Activated T-cell treated with anti-CD3 and anti-CD28 coated beads for 1 hour (primary cell): ENCODE measurements at places on chromosomes 13 and 19.

- no peak for DNase-seq
Observed at GRCh38 chr19:13094771-13095392, 7.8 kb downstream of the LYL1 start.

GRCh38 chr13:60435762-60436374 lies 38.8 kb downstream of the TDRD3 start:
- no peak for DNase-seq

- no peak for DNase-seq
Observed at GRCh38 chr13:39100996-39101738, 62.9 kb downstream of the NHLRC3 start.

- no peak for DNase-seq
Observed at GRCh38 chr13:48527955-48528354, 4.9 kb downstream of the RCBTB2 start.

DNA sequence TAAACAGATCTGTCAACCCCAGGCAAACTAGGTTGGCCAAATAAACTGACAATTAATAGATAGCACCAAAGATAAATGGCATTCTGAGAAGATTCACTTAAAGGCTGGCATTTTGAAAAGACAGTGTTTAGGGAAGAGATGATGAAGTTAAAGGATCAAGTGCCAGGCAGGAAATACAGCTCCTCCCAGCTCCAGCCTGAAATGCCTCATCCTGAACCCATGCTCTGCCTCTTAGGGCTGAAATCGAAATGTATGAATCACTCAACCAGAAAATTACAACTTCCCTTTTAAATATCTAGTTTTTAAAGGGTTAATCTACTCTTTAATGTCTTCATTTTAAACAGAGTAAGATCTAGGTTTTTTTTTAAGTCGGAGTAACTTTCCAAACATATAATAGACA lies 171.2 kb upstream of the UBL3 start:
- DNase-seq = no peak

GRCh38 chr13:48656608-48657007 lies 2.9 kb downstream of the CYSLTR2 start:
- DNase-seq = no peak

DNA sequence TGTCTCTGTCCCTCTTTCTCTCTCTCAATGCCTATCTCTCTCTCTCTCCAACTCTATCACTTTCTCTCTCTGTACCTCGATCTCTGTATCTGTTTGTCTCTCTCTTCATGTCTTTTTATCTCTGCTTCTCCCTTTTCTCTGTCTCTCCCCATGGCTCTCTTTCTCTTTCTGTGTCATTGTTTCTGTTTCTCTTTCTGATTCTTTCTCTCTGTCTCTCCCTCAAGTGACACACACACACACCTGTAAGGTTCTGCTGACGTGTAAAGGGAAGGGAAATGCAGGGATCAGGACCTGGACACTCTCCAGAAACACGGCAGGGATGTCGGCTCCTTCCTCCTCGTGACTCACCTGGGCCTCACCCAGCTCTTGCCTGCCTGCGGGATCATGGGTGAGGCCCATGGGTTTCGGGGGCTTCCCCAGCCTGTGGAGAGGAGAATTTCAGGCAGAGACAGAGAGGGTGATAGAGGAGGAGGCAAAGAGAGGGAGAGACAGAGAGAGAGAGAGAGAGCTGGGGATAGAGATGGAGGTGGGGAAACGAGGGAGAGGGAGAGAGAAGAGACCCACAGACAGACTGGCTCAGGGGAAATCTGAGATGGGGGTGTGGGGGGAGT lies 5.4 kb upstream of the PLAUR start:
- no peak for DNase-seq

DNA sequence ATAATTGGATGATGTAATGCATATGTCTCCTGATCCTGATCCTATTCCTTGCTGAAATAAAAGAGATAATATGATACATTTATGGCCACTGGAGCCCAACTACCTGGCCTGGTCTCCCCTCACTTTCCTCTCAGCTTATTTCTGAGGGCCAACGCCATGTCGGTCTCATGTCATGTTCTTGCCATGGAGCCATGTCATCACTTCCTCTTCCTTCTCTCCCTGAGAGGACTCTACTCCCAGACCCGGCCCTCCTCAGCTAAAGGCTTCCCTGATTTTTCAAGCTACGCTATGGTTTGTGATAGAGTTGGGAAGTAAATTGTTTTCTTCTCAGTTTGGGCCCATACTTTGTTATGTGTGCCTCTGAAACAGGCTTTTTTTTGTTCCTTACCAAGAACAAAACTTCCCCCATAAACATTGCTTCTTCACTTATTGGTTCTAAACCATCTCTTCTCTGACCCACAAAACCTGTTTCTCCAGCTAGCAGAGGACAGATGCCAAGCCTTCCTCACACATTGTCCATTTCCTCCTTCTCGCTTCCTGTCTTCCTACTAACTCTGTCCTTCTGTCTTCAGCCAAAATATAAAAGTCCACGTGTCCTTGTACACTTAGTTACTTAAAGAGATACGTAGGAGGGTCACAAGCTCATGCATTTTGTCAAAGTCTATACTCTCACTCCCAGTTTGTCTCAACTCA lies 319.9 kb upstream of the DACH1 start:
- no peak for DNase-seq

DNA sequence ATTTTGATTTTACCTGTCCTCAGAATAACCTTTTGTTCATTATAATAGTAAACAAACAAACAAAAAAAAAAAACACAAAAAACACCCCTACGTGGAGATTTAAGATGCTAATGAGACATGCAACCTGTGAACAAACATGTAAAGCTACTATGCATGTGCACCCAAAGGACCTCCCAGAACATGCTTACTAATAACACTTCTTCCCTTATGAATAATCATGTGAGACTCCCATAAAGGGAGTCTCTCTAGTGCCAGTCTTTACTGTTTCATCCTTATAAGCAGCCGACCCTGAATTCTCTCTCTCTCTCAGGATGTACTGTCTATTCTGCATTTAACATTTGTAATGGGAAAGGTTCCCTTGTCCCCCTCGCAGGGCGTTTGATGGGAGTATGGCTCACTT lies 1051.1 kb downstream of the PCDH17 start:
- DNase-seq = no peak

GRCh38 chr19:1091544-1092175 lies 3.5 kb downstream of the POLR2E start:
- no peak for DNase-seq

DNA sequence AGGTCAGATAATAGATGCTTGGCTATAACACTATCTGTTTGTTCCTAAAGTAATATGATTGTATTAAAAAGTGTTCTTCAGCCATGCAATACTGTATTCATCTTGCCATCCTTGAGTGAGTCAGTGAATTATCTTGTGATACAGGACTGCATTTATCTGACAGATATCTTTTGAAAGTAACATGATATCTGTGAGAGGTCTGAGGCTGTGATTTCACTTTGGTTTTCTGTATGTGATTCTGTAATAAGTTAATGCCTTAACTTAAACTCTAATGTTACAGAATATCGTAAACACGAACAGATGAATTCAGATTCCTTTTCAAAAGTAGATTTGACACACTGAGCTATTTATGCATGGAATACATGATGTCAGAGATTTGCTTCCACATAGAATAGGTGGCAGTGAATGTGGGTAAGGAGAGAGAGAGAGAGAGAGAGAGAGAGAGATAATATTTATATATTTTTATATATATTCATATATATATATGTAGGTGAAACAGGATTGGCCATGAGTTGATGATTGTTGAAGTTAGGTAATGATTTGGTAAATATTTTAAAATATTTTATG lies 97.9 kb upstream of the RNF113B start:
- DNase-seq = no peak

DNA sequence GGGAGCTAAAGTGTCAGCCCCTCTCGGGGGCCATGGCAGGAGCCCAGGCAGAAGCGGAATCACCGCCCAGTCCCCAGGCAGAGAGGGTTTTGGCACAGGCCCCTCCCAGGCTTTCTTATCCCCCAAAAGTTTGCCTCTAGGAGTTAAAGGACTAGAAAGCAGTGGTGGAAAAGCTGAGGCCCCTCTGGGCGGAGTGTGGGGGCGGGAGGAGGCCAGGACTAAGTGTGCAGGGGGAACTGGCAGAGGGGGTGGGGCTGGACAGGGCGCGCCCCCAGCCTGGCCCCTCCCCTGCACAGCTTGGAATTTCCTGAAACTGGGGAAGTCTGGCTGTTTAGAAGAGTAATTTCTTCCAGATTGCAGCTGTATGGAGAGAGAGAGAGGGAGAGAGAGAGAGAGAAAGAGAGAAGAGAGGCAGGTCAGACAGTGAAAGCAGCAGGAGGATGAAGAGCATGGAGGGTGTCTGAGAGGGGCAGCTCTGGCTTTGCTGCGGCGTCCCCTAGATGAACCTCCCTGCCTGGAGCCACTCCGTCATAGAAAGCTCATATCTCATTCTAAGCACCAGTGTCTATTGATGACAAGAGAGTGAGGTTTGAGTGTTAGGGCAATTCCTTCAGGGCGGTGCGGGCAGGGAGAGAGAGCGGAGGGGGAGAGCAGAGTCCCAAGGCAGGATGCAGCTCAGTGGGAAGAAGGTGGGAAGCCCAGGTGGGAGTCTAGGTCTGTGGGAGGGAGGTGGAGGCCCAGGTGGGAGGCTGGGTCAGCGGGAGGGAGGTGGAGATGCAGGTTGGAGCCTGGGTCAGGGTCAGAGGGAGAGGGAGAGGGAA lies at the start of gene CDC42EP5:
TSS of gene CDC42EP5 (minus strand) at position 226 of the 821 bp plus-strand sequence. CDS start 7,749 bp downstream, outside the sequence.
- no peak for DNase-seq

DNA sequence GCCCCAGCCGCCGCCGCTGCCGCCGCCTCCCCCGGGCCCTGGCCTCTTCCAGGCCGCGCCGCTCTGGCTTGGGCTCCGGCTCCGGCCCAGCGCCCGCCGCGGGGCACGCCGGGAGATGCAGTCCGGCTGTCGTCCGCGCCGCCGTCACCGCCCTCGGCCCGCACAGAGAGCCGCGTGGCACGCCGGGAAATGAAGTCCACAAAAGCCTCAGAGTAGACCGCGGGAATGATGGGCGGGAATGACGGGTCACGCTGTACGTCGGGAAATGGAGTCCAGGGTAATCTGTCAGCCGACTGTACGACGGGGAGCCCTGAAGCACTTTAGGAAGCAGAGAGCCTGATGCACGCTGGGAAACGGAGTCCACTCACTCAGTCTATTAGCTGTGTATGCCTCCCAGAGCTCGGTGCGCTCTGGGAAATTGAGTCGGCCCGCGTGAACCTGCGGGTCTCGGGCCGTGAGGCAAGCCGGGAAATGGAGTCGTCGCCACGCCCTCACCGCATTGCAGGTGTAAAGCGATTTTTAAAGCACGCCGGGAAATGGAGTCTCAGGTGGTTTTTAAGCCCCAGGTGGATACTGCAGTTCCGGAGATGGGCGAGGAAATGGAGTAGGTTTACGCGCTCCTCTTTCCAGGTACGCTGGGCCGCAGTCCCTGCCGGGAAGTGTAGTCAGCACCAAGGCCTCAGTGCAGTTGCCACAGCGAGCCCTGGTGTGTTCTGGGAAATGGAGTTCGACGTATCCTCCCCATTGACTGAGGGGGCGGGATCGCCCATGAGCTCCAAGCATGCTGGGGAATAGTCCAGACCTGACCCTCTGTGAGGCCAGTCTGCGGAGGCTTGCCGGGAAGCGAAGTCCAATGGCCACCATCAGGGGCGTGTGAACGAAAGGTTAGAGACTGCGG lies at the start of gene GSK3A:
TSS of gene GSK3A (minus strand) at position 91 of the 898 bp plus-strand sequence. CDS start 137 bp downstream, outside the sequence.
- DNase-seq = peak; percentile 89

DNA sequence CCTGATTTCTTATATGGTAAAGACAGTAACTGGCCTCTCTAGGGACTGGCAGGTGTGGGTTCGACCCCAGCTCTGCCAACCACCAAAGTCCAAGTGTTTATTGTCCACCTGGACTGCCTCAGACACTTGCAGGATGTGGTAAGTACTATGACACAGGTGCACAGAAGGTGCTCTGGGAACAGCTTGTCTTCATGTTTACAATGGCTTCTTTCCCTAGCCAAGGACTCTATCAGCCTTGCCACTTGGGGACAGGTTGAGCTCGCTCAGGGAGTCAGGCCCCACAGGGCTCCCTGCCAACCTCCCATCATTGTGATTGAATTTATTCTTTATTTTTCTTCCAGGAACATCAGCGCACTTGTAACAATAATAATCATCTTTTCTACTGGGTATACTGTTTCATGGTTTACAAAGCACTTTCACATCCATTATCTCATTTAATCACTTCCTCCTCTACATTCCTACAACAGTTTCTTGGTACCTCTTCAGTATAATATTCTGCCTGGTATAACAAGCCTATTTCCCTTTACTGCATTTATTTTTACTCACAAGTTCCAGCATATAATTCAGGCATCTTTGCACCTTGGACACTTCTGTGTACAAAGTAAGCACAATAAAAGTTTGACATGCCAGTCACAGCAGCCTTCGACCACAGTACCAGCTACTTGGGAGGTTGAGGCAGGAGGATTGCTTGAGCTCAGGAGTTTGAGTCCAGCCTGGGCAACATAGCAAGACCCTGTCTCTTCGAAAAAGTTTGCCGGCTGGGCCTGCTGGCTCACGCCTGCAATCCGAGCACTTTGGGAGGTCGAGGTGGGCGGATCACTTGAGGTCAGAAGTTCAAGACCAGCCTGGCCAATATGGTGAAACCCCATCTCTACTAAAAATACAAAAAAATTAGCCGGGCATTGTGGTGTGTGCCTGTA lies 24.2 kb upstream of the GATAD2A start:
- no peak for DNase-seq

GRCh38 chr13:53064731-53065130 lies 36.1 kb downstream of the OLFM4 start:
- no peak for DNase-seq

DNA sequence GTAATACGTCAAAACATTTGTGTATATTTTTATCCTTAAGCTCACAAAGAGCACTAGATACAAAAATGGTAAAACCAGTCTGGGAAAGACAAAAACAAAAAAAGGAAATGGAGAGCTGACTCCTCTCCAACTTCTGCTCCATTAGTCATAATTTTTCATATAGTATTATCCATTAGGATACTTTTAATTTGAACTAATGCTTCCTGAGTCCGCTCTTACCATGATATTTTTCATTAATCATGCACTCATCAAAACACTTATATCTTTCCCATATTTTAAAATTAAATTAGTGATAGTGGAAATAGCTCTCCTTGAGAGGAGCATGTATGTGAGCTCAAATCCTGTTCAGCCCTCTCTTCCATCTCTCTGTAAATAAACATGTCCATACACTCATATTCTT lies 1093.0 kb upstream of the MIR17HG start:
- DNase-seq = no peak

DNA sequence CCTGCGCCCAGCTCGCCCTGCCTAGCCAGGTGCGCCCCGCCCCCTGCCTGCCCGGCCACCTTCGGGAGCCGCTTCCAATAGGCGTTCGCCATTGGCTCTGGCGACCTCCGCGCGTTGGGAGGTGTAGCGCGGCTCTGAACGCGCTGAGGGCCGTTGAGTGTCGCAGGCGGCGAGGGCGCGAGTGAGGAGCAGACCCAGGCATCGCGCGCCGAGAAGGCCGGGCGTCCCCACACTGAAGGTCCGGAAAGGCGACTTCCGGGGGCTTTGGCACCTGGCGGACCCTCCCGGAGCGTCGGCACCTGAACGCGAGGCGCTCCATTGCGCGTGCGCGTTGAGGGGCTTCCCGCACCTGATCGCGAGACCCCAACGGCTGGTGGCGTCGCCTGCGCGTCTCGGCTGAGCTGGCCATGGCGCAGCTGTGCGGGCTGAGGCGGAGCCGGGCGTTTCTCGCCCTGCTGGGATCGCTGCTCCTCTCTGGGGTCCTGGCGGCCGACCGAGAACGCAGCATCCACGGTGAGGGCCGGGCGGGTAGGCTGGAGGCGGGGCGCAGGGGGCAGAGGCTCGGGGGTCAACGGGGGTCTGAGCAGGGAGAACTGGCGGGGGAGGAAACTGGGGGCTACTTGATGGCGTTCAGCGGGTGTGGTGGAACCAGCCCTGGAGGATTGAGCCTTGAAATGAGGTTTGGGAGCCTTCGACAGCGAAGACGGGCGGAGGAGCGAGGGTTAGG lies at the start of gene SPINT2:
TSS of gene SPINT2 (plus strand) at position 88 of the 727 bp plus-strand sequence. CDS start at position 408, 320 bp downstream.
- no peak for DNase-seq
